CD4-positive, CD25-positive, alpha-beta regulatory T cell (primary cell): ENCODE measurements at places on chromosomes 2 and 18.

DNA sequence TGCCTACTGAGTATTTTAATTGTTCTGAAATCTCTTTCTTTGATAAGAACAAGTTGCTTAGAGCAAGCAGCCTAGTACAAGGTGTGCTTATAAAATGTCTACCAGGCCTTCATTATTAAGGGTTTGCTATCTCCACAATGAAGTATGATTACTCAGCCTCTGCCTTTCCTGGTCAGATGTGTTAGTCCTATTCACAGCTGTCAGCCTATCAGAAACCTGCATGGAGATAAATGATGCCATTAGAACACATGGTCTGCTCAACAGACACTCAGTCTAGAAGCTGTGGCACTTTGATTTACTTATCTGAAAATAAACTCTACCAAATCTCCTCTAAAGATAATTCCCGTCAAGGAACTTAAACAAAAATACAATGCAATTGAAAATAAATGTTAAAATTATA lies 448.7 kb downstream of the ERBB4 start:
- no peak for DNase-seq

DNA sequence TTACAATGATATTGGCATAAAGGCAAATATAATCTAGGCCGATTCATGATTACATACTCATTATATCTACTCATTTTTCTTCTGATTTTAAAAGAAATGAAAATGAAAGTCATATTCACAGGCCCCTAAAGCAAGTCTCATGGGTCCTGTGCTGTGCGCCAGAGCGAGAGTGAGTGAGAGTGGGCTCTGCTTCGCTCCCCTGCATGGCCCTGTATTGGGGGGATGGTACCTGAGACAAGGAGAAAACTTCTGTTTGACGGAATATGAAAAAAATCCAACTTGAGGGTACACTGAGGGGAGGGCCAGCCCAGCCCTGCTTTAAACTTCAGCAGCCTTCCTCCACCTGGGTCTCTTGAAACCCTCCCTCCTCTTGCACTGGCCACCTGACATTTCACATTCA lies 81.4 kb upstream of the RGPD5 start:
- DNase-seq = no peak

GRCh38 chr2:212941361-212941760 lies 210.1 kb downstream of the IKZF2 start:
- DNase-seq = no peak

DNA sequence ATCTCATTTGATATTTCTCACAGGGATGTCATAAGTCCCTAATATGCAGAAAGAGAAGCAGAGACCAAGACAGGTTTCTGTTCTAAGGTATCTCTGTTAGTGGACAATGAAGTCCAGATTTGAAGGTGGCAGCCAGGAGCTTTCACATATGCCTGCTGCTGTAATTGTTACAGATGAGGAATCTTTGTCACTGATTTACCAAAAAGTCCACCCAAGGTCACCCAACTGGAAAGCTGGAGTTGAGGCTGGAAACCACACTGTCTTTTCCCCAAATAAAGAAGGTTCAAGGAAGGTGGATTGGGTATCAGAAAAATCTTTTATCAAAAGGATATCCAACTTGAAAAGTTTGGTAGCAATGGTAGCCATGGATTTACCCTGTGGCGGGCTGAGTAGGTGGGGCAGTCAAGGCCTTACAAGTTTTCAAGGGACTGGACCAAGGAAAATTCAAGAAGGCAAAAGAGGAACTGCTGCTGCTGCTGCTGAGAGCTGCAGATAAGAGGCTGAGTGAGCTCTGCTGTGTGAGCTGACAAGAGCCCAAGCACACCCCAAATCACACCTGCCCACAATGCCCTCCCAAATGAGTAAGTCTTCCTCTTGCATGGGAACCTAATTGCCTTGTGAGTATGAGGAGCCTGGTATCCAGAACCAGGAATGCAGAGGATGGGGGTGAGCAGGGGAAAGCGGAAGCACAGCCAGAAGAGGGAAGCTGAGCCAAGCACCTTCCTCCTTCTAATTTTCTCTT lies 241.2 kb downstream of the ANAPC1 start:
- no peak for DNase-seq

GRCh38 chr2:77977471-77978063 lies 455.4 kb upstream of the LRRTM4 start:
- DNase-seq = no peak

DNA sequence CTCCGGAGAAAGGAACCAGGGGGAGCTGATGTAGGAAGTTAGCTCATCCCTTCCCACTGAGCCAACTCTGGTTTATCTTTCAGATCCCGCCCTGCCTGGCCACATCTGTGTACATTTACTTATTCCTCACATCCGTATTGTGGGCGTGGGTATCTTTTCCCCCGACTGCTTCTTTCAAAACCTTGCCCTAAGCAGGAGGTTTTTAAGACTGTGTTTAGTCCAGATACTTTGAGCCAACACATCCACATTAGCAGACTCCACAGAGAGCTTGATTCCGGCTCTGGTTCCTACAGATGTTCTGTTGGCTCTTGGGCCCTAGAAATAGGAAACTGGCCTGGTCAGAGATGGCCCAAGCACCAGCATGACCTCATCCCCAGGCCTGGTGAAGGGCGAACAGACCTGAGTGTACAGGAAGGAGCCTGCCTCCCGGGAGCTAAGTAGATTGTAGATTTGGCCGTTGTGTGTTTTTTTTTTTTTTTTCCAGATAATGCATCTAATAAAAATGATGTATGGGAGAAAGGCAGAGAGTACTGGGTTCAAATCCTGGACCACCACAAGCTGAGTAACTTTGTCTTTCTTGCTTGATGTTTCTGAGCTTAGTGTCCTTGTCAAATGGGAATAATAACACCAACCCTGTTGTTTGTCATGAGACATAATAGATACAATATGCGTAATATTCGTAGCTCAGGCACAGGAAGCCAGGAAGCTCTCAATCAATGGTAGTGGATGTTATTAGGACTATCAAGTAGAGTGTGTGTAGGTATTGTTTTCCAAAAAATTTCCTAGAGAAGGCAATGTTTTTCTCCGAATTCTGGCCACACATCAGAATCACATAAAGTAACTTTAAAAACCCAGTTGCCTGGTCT lies 92.3 kb downstream of the PRKCE start:
- no peak for DNase-seq

DNA sequence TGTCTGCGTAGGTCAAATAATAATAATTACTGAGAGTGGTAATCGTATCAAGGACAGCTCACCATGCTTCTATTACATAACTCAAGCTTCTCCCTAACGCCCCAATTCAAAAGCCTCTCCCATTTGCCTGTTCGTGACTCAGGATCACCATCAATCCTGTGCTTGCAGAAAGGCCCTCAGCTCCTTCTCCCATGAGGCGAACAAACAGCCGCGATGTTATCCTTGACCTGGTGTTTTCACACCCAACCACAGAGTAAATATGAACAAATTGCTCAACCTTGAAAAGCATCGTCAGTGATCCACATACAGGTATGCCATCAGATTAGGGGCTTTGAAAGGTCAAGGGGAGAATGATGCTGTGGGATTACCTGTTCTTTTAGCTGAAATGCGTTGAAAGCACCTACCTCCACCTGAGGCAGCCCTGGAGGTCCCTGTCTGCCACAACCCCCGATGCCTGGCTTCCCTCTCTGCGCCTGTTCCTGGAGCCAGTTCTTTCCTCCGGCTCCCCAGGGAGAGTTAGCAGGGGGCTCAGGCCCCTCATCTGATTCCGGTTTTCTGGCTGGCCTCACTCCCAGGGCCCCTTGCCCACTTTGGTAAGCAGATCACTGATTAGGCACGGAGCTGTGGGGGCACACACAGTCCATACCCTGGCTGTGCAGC lies 39.1 kb upstream of the ODC1 start:
- DNase-seq = no peak

GRCh38 chr18:63970809-63971205 lies 926 bp downstream of the SERPINB8 start:
- DNase-seq = no peak

DNA sequence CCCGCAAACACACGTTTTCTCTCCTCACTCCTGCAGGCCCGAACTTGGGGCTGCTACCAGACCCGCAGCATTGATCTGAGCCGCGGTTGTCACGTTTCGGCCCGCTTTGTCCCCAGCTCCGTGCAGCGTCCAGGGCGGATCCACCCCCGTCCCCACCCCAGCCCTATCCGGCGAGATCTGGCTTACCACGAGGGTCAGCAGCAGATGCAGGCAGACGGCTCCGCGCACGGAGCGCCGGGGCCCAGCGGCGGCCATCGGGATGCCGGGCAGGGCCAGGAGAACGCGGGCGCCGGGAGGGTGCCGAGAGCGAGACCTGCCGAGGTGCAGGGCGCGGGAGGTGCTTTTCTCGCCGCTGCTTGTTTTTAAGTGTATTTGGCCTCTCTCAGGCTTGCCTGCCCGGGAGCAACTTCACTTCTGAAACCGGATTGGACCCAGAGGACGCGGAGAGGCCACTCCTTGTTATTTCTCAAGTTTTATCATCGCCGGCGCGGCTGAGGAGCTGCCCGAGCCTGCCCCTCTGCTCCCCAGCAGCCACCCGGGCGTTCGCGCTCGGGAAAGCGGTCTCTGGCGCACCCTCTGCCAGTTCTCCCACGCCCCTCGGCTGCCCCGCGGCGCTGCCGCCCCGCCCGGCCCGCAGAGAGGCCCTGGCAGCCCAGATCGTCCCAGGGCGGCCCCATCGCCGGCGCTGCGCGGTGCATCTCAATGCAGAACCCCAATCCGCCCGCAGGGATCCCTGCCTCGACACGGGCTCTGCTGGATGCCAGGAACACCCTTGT lies at the start of gene DSC3:
Gene DSC3 (minus strand): TSS at position 337 of the 776 bp plus-strand sequence. CDS start 82 bp downstream, at position 255.
- no peak for DNase-seq

DNA sequence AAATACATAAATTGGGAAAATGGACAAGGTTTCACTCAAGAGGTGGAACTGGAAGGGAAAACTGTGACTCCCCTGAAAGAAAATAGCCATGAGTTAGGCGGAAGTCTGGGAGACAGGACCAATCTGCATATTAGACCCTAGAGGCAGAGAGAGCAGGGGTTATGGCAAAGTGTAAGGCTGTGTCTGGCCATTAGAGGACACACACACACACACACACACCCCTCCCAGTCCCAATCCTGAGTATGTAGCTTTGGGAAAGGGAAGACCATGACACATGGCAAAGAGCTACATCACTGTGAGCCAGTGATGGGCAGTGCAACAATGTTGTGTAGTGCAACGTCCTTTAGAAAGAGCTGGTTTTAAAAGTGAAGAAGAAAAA lies 479.9 kb upstream of the NXPH2 start:
- DNase-seq = no peak

- peak; percentile 39 for DNase-seq
These were observed at the start of gene TYMS for GRCh38 chr18:657311-658000. Gene TYMS, plus strand, starts transcription at chr18:657653. Its CDS starts 90 bp downstream, at chr18:657743.

GRCh38 chr2:178208817-178209216 lies 14.5 kb downstream of the OSBPL6 start:
- DNase-seq = no peak

- DNase-seq = no peak
These were observed 45.2 kb upstream of the GLS start for GRCh38 chr2:190835303-190835930.

- DNase-seq = no peak
These were observed 5.2 kb downstream of the PRLH start for GRCh38 chr2:237571551-237571950.

- DNase-seq = no peak
These were observed 51.6 kb upstream of the CCBE1 start for GRCh38 chr18:59748628-59749360.

DNA sequence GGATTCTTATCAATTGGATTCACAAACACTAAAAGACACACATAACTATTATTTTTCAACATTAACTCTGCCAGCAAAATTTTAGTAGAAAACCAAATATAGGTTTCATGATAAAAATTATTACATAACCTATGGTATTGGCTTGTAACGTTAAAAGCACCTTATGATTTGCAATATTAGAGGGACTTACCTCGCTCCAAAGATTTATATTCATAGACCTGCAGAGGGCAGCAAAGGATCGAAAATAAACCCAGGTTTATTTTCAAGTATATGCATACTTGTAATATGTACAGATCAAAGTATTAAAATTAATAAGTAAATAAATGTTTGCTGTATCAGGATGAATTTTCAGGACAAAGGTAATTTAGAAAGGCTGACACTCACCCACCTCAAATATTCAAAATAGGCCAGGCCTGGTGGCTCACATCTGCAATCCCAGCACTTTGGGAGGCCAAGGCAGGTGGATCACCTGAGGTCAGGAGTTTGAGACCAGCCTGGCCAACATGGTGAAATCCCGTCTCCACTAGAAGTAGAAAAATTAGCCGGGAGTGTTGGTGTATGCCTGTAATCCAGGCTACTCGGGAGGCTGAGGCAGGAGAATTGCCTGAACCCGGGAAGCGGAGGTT lies 45.3 kb downstream of the LRPPRC start:
- DNase-seq = peak; percentile 41

GRCh38 chr2:170247882-170248393 lies 70.0 kb downstream of the MYO3B start:
- DNase-seq = no peak
